ENCODE measurements at places on chromosomes 12 and 14.

GRCh38 chr14:22939684-22940083, 10.5 kb upstream of the PRMT5 start:
- DNase-seq = no peak

DNA sequence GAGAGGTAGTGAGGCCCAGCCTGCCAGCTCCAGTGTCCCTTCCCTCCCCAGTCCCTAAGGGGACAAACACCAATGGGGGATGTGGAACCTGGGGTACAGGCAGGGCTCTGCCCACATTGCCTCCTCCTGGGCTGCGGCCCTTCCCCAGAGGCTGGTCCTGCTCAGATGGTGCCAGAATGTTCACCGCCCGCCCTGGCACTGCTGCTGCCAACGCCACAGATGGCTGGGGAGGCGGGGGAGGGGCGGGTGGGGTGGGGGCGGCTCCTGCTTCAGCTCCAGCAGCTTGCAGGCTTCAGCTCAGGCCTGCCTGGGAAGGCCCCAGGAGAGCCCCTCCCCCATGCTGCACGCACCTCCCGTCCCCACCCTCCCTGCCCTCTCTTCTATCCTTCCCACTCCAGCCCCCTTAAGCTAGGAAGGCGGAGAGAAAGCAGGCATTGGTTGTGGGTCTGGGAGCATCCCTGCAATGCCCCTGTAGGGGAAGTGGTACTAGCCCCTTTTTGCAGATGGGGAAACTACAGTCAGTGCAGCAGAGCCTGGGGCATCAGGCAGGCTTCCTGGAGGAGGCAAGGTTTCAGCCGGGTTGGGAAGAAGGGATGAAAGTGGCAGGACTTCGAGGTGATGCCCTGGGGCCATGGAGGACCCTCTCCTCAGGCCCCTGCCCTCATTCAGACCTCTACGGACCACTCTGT, 2.0 kb upstream of the BEGAIN start:
- DNase-seq = no peak

GRCh38 chr14:95906591-95906990, 30.0 kb downstream of the TUNAR start:
- no peak for DNase-seq

DNA sequence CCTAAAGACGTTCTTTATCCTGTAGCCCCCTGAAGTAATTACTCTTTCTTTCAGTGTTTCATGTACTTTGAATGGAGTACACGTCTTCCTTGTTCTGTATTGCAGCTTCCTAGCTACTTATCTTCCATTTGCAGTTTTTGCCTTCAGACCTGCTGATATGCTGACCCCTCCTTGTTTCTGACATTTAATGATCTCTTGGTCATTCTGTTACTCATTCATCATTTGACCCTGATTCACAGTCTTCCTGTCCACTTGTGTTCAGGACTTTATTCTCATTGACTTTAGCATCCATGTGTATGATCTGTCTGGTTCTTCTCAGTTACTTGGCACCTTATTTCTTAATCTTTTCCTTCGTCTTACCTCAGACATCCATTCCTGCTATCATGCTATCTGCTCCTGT, 22.2 kb downstream of the CPSF2 start:
- DNase-seq = no peak

GRCh38 chr14:60195179-60195810, 30.1 kb upstream of the DHRS7 start:
- DNase-seq = no peak

GRCh38 chr12:52806169-52806811, 7.6 kb downstream of the KRT4 start:
- DNase-seq = no peak

- no peak for DNase-seq
Measured at GRCh38 chr14:88170333-88170732, 152.7 kb downstream of the KCNK10 start.

DNA sequence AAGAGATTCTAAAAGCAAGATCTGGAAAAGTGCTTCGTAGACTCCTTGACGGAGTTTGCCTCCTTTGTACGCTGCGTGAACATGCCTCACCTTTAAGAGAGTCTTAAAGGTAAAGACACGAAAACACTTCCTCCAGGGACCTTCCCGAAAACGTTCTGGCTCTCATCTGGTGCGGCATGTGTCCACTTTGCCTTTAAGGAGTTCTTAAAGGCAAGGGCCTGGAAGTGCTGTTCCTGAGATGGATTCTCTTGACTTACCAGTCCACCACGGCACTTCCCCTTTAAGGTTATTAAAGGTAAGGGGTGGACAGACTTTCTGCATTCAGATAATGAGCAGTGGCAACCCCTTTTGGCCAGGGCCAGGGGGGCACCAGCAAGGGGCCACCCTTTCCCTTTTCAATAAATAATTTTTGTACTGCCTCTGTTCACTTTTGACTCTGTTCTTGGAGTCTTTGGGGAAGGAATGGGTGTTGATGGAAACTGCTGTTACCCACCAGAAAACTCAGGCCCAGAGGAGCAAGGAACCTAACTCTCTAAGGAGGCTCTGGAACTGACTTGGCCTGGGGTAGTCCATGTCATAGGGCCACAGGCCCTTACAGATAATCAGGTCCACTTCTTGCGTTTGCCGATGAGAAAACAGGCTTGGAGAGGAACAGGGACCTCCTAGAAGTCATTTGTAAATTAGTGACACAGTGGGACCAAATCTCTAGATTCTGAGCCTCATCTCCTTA, 4.4 kb downstream of the REM2 start:
- peak; percentile 89 for DNase-seq

GRCh38 chr12:88958946-88959345, 378.7 kb upstream of the KITLG start:
- DNase-seq = peak; percentile 93

DNA sequence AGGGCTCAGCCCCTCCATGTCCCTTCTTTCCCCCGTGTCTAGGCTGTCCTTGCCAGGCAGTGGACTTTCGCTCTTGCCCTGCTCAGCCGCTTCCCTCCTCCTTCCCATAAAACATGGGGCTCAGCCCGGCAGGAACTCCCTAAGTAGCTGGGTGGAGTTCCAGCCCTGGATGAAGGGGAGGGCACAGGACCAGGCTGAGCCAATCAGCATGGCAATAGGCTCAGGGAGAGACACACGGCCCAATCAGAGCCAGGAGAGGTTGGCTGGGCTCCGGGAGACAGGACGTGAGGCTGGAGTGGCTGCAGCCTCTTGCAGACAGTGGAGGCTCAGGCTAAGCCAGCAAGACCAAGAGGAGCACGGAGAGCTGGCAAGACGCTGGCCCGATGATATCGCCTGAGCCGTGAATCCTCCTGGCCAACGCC, 54.3 kb downstream of the GALNT9 start:
- DNase-seq = peak; percentile 35

GRCh38 chr12:99745121-99745520, 97.6 kb downstream of the GARIN6 start:
- no peak for DNase-seq

- DNase-seq = no peak
Measured at GRCh38 chr14:52328276-52328675, 14.2 kb downstream of the PTGER2 start.

GRCh38 chr12:47989023-47989417, 15.3 kb downstream of the COL2A1 start:
- no peak for DNase-seq

- DNase-seq = no peak
Measured at GRCh38 chr12:128078301-128078971, 188.5 kb upstream of the TMEM132C start.

GRCh38 chr12:121708313-121709063, 4.1 kb upstream of the TMEM120B start:
- no peak for DNase-seq

GRCh38 chr14:101034986-101035385, 131.5 kb upstream of the RTL1 start:
- no peak for DNase-seq

DNA sequence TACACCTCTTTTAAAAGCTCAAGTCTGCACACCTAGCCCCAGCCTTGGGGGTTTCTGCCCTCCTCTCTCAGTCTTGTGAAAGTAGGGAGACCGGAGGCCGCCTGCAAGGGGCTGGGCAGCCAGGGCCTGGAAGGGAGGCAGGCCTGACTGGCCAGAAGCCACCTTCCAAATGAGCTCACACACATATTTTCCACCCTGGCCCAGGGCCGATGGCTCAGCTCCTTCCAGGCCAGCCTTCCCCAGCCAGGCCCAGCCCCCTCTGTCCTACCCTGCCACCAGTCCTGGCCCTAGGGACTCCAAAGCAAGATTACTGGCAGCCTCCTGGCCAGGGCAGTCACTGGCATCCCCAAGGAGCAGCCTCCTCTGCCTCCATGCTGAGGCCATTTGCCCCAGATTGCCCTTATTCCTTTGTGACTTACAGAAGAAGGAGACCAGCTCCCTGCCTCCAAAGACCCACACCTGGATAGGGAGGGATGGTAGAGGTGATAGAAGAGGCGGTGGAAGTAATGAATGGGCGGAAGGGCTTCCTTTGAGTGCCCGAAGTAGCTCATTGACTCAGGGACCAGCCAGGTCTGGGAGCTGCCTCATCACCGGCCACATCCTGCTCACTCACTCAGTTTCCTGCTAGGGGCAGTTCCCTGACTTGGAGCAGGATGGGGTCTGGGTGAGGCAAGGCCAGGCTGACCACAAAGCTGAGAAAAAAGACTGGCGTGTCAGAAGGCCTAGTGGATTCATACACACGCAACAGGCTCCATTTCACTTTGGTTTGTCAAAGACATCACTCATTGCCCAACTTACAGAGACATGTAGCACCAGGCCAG, 14.8 kb downstream of the MMP14 start:
- no peak for DNase-seq

Data from NCI-H774 (cell line).